Mucosa of descending colon (tissue), 3 donors: ENCODE measurements at places on chromosomes 16 and 17.

GRCh38 chr16:57386381-57386951 is 14.2 kb downstream of the CX3CL1 start:
- no peak for DNase-seq

GRCh38 chr17:58051468-58051867 is 31.8 kb upstream of the DYNLL2 start:
- no peak for DNase-seq

DNA sequence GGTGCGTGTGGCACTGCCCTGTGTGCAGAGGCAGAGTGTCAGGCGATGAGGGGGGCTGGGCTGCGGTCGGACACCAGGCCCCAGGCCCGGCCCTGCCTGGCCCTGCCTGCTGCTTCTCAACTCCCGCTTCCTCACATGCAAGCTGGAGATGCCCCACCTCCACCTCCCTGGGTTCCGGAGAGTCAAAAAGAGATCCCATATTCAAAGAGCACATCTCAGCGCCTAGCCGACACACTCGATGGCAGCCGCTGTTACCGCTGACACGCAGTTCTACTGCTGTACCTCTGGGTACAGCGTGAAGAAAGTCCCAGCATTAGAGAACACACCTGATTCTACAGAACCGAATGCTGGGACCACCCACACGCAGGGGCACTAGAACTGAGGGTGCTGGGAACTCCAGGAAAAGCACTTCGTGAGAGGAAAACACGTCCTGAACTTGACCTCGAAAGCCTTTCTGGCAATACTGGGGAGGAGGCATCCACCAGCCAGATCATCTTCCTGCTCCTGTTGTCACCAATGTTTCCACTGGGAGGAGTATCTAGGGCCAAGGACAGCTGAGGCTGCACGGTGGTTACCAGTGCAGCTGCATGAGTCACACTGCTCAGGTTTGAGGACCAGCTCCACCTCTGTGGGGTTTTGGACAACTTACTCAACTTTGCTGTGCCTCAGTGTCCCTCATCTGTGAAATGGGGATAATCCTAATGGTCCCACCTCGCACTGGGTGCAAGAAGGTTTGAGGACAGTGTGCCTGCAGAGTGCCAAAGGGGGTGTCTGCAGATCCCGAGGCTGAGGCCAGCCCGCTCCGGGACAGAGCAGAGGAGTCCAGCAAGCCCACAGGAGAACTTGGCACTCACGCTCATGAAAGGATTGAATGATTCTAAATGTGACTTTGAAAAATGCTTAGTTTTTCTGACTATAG is 100.4 kb upstream of the DNAH17 start:
- no peak for DNase-seq

DNA sequence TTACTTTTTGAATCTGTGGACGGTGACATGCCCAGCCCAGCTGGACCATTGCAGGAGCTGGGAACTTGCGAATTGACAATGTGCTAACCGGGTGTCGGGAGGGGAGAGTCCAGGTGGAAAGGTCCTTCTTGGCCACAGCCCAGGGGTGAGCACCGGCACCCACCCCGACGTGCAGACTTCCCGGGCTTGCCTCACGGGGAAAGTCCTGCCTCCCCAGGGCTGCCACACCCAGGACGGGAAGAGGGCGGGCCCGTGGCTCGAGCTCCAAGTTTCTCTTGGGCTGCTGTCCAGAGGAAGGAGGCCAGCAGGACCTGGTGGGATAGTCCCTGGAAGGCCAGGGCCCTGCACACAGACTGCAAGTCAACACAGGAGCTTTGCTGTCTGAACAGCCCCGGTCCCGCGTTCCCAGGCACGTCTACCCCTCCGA is 17.7 kb downstream of the CARD14 start:
- DNase-seq, result peak; percentile 82

DNA sequence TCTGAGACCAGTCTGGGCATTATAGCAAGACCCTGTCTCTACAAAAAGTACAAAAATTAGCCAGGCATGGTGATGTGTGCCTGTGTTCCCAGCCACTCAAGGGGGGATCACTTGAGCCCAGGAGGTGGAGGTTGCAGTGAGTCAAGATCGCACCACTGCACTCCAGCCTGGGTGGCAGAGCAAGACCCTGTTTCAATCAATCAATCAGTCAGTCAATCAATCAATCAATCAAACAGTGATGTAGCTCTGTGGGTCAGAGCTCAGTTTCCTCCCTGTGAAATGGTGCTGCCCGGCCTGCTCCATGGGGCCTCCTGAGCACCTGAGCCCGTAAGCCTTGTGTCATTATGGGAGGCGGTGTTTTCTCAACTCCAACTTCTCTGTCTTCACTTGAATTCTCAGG is 167.1 kb upstream of the CIBAR2 start:
- no peak for DNase-seq
